Fibroblast of skin of right biceps (primary cell): ENCODE measurements at places on chromosomes 4 and X.

DNA sequence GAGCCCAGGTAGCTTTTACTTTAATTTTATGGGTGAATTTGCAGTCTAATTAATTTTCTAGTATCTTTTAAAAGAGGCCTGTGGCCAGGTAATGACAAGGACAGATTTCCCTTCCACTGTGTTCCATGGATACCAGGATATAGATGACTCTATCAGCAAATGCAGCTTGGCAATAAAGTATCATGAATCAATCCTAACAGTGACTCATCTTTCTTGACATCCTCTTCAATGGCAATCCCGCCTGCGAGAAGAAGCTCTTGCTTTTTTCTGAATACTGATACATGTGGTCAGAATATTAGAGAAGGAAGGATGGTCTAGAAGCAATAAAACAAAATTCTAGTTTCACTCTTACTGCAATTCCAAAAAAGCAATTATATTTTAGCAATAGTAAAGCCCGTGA lies 267.8 kb downstream of the DTHD1 start:
- DNase-seq, result no peak

- peak; percentile 93 for DNase-seq
These were observed 22.5 kb upstream of the MYOZ2 start for GRCh38 chr4:119113033-119113655.

DNA sequence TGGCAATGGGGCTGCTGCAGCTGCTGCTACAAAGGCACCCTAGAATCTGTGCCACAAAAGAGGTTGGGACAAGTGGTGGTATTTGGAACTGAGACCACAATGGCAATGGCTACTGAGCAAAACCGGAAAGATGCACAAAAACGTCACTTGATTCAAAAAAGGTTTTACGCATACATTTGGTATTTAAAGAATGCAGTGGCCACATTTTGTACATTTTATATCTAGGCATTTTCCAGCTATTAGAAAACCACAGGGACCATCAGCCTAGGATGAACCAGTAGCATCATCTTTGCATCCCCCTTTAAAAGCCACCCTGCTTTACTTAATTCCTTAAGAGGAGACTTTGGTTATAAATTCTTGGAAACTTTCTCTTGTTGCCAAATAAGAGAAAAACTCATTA lies 104.8 kb upstream of the CXCL13 start:
- peak; percentile 82 for DNase-seq

GRCh38 chrX:109704563-109704962 lies 28.5 kb downstream of the ACSL4 start:
- DNase-seq, result no peak

DNA sequence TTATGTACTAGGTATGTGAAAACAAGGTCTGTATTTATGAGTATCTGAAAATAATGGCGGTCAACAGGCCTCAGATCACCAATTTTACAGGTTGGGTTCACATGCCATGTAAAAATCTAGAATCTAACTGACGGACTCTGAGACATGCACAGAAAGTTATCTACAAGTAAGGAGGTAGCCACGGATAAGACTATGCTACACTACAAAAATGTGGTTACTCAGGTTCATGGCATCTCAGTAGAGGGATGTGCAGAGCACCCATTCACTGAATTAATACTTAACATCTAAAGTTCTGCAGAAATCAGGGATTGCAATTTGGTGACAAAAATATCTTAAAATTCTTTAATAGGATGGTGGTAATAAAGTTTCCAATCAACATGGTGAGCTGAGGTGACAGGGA lies 155.9 kb downstream of the APBB2 start:
- peak; percentile 48 for DNase-seq

- peak; percentile 79 for DNase-seq
These were observed 450.0 kb downstream of the ANKRD50 start for GRCh38 chr4:124262211-124263179.

- no peak for DNase-seq
These were observed 110.4 kb downstream of the SCD5 start for GRCh38 chr4:82688091-82688795.

- no peak for DNase-seq
These were observed 102.5 kb downstream of the FNIP2 start for GRCh38 chr4:158871335-158871724.

GRCh38 chrX:2774057-2774456 lies 22.2 kb downstream of the XG start:
- no peak for DNase-seq

DNA sequence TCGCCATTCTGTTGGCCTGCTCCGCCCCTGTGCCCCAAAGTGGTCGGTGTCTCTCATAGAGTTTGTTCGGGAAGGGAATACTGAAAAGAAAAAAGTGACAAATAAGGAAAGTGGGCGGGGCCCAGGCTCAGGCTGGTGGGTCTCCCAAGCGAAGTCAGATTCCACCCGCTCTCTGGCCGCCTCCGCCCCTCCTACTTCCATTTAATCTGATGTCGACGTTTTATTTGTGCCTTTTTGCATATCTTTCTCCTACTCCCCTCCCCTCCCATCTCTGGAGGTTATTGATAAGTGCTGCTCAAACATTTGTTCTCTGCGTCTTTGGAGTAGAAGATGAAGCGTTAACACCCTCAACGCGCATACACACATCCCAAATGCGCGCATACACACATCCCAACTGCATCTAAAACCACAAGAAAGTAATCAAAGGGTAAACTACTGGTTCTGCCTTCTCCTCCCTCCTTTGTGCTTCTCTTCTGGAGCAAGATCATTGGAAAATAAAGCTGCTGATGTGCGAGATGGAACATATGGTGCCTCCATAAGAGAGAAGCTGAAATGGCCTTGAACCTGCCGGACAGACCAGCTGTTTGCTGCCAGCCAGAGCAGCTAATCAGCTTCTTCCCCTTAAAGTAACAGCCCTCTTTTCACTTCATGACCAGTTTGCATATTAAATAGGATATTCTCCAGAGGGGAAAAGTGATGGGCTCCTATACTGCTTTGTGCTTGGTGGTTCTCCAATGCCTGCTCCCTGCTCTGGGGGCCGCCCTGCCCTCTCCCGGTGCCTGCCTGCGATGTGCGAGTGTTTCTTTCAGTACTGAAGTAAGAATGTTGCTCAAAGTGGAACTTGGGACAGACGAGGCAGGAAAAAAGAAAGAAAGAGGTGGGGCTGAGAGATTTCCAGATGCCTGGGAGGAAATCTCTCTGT lies 3.1 kb downstream of the MAMLD1 start:
- peak; percentile 73 for DNase-seq

- no peak for DNase-seq
These were observed at the start of gene SLC34A2 for GRCh38 chr4:25654971-25655963. SLC34A2 (plus strand) TSS chr4:25655851; CDS start chr4:25662501, 6,650 bp downstream.

- no peak for DNase-seq
These were observed 541.3 kb upstream of the TENM3 start for GRCh38 chr4:181701894-181702293.

DNA sequence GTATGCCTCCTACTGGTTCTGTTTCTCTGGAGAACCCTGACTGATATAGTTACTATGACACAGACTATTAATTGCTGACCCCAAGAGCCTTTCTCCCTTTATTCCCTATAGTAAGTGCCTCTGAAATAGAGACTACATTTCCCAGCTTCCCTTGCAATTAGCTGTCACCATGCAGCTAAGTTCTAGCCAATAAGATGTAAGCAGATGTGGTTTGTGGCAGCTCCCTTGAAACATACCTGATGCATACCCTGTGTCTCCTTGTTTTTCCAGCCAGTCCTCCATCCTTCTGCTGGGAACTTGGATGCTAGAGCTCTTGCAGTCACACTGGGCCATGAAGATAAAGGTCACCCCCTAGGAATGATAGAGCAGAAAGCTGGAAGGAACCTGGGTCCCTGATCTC lies 9.7 kb upstream of the TMEM165 start:
- peak; percentile 28 for DNase-seq

GRCh38 chr4:57501720-57502119 lies 391.5 kb upstream of the IGFBP7 start:
- peak; percentile 64 for DNase-seq

GRCh38 chrX:107597791-107598190 lies 30.5 kb upstream of the PRPS1 start:
- no peak for DNase-seq

DNA sequence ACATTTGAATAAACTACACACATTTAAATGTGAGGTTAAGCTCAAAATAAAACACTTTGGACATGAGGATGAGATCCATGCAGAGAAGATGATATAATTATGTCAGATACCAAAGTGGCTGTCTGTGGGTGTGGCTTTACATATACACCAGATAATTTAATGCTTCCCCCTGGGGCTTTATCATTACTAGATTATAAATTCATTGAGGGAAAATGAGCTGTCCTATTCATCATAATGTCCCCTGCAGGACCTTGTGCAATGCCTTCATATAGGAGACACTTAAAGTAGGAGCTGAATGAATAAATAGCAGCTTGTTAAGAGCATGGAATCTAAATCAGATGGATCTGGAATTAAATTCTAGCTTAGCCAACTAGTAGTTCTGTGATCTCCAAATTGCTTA lies 49.7 kb downstream of the OTC start:
- DNase-seq, result no peak

GRCh38 chrX:31293409-31293808 lies 221.6 kb upstream of the FTHL17 start:
- DNase-seq, result no peak

- peak; percentile 31 for DNase-seq
These were observed 69.8 kb downstream of the MTNR1A start for GRCh38 chr4:186485561-186486062.

DNA sequence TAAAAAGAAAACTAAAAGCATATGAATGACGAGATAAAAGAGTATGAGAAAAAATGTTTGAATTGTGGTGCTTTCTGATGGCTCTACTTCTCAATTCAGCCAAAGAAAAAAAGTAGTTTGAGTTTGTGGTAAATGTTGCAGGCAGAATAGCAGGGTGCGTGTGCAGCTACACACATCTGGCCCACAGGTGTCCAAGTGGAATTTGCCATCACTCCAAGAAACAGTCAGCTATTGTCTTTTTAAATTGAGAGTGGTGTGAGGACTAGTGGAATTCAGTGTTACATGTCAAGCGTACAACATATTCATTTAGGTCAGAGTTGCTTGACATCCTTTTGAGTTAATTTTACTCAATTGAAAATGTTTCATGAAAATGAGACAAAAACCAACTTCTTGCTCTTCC lies 424.8 kb upstream of the MAD2L1 start:
- no peak for DNase-seq

DNA sequence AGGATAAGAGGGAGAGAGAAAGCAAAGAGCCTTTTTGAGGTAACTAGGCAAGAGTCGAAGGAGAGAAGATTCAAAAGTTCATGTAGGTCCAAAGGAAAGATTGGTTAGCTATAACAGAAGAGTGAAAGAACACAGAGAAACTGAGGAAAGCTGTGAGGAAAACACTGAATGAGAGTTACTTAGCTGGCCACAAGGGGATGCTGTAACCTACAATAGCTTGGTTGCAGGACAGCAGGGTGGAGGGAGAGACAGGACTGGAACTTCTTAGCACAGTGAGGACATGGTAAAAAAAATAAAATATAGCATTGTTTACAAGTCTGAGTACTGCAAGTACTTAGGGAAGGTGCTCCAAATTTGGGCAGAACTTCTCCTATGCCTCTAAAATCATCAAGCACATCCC lies 48.3 kb downstream of the RAI2 start:
- DNase-seq, result no peak

- DNase-seq, result peak; percentile 62
These were observed 5.3 kb downstream of the APOO start for GRCh38 chrX:23902419-23902818.

DNA sequence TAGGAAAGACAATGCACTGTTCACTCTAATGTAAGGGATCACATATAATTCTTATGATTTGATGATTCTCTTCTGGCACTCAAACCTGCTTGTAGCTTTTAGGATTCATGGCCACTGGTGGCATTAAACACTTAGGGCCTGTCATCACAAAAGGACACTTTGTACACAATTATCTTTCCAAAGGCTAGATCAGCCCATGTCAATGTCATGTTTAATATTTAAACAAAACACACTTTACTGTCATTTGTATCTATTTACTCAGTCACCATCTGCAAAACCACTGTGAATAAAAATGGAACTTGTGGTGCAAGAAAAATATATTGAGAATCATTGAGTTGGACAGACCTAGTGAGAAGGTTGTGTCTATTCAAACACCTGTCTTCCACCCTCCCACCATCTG lies 83.6 kb upstream of the TTC29 start:
- no peak for DNase-seq

DNA sequence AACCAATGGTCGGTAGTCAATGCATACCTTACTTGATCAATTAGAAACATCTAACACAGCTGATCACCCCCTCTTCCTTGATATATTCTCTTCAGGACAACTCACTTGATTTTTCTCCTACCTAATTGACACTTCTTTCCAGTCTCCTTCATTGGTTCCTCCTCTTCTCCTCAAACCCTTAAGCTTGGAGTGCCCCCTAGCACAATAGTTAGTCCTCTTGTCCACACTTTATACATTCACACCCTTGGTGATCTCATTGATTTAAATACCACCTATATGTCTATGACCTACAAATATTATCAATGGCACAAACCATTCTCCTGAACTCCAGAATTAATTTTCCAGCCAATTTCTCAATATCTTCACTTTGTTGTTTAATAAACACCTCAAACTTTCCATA lies 724.0 kb downstream of the ADGRL3 start:
- no peak for DNase-seq

GRCh38 chr4:57333684-57334083 lies 223.5 kb upstream of the IGFBP7 start:
- no peak for DNase-seq

GRCh38 chr4:86500527-86500926 lies 93.6 kb upstream of the PTPN13 start:
- DNase-seq, result peak; percentile 19

DNA sequence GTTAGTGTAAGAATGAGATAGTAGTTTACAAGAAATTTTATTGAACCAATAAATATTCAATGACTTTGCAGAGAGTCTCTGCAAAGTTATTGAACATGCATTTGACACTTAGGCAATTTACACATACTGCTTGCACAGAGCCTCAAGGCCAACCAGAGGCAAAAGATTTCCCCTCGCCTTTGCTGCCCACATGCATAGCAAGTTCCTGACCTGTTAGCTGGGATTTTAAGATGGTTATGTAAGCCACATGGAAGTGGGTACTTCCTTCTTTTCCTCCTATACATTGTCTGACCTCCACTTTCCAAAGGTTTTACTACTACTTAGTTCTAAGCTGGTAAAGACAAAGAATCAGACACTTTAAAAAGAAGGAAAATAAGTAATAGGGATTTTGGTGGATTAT lies 430.1 kb upstream of the FRG1 start:
- DNase-seq, result no peak

DNA sequence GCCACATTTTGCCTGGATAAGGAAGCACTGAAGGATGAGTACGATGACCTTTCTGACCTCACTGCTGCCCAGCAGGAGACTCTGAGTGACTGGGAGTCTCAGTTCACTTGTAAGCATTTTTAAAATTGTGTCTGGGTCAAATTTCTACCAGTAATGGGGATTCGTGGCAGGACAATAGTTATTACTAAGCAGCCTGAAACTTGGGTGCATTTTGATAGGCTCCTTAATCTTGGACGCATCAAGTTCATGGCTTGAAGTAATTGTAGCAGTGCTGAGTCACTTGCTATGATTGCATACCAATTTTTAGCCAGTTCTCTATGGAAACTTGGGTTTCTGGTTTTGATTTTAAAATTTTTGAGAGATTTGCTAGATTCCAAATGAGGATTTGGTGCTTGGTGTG lies 4.3 kb downstream of the PGRMC1 start:
- DNase-seq, result peak; percentile 84
